Left cardiac atrium (tissue), 4 donors: ENCODE measurements at places on chromosomes 6 and 20.

DNA sequence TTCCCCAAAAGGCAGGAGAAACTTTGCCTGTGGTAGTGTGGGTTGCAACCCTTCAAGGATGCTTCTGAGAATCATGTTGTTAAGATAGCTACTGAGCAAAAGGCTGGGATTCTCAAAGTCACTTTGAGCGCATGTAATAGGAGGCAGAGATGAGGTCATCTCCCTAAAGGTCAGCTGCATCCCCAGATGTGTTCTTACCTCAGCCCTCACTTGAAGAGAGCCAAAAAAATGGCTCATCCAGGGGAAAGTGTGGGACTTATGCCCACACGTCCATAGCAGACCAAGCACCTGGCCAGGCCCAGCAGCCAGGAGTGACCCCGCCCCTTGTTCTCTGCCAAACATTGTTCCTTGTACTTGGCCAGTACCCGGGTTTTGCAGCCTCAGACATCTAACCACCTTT is 187.0 kb upstream of the BMP2 start:
- DNase-seq: no peak

DNA sequence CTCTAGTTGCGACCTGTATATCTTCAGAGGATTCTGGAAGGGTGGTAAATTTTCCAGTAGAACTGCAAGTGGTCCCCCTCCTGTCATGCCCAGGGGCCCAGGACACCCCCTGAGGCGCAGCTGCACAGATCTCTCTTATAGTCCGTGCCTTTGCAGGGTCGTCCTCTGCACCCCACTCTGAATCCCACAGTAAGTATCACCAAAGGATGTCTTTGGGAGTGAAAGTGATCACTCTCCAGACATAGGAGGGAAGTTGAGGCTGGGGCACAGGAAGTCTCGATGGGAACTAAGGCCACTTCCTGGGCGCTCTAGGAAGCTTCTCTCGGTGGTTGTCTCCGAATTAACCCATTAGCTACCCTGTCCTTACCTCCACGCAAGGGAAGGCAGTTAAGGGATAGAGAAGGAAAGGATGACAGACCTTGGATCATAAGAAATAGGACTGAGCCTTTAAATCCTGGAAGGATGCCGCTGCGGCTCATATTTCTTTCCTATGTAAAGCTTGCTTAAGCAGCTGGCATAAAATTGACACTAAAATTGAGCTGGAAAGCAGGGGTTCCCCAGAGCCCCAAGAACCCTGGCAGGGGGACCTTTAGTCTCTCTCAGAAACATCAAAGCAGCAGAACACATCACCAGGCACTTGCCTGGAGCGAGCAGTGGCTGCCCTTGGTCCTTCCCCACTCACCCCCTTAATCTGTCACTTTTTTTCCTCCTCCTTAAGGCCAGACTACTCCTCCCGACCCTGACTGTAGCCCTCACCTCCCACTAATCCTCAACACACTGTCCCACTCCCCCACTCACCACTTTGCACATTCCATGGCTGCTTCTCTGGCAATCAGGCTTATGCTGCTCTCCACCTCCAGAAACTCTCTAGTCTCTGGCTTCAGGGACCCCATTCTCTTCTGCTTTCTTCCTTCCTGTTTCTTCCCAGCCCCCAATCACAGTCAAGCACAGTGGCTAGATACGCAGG is at the start of gene ZKSCAN4:
Gene ZKSCAN4, minus strand, starts transcription at position 261 of the 967 bp plus-strand sequence. CDS start 289 bp downstream, outside the sequence.
- DNase-seq: peak; percentile 87

DNA sequence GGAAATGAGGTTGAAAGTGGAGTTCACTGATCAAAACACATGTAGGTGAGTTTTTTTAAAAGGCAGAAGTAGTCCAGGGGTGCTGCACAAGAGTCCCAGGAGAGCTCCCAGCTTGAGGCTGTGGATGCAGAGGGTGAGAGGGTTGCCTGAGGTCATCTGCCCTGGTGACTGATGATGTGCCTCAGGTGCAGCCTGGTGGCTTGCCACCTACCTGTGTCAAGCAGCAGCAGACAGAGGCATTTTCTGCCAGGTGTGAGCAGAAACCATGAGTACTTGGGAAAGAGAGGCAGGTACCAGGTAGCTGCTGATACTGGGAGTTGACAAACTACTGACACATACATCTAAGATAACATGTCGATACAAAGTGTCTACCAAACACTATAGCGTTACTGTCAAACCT is 92.5 kb downstream of the SCP2D1 start:
- DNase-seq: no peak

DNA sequence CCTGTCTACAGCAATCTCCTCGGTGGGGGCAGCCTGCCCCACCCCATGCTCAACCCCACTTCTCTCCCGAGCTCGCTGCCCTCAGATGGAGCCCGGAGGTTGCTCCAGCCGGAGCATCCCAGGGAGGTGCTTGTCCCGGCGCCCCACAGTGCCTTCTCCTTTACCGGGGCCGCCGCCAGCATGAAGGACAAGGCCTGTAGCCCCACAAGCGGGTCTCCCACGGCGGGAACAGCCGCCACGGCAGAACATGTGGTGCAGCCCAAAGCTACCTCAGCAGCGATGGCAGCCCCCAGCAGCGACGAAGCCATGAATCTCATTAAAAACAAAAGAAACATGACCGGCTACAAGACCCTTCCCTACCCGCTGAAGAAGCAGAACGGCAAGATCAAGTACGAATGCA is 19.4 kb downstream of the PRDM1 start:
- DNase-seq: no peak

GRCh38 chr6:166490671-166491500 is 95.6 kb downstream of the RAMACL start:
- no peak for DNase-seq
